ENCODE measurements at places on chromosomes 6 and 20.

DNA sequence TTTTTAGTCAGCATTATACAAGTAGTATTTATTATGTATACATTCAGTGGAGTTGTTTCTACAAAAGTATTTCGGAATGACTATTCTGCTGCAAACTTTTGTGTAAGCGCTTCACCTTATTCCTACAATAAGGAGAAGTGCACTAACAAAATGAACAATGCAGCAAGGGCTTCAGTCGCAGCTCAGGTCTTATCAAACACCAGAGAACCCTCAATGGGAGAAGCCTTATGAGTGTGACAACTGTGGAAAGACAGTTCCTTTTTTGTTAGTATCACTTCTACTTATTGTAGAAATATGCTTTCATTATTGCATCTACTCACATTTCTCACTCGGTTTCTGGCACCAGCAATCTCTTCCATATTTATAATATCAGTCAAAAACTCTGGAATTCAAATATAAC lies 18.8 kb downstream of the ZKSCAN3 start:
- no peak for DNase-seq

DNA sequence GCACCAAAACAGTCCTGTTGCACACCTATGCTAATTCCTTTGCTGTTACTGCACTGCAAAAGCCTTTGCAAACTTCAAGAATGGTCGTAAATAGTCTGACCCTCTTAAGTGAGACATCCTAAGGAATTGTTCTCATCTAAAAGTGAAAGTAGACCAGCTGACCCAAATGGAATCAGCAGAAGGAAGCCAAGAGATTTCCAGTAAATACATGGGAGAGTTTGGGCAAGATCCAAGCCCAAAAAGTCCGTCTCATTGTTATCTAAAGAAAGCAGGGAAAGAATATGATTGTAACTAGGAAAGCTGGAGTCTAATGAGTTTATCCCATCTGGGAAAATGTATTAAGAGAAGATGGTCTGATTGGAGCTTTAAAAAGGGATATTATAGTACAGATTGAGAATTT lies 43.0 kb upstream of the HIVEP1 start:
- DNase-seq, result peak; percentile 25

DNA sequence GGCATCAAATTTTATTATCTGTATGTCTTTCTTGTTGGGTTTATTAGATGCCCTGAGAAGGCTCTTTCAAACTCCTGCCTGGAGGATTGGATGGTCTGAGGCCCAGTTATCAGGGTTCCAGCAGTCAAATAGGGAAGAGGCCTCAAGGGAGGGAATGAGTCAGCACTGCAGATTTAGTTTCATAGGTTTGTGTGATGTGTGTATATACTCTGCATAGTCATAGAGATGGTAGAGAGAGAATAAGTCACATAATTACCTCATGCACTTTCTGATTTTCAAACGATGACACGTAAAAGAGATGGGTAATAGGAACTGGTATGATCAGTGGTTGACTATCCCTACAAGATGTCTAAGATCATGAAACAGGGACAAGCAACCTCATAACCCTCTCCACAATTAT lies 82.1 kb downstream of the ADAT2 start:
- peak; percentile 75 for DNase-seq

GRCh38 chr20:38726804-38727606 lies 2.7 kb downstream of the SLC32A1 start:
- DNase-seq, result peak; percentile 46

GRCh38 chr6:92700411-92700810 lies 718.9 kb downstream of the EPHA7 start:
- no peak for DNase-seq

DNA sequence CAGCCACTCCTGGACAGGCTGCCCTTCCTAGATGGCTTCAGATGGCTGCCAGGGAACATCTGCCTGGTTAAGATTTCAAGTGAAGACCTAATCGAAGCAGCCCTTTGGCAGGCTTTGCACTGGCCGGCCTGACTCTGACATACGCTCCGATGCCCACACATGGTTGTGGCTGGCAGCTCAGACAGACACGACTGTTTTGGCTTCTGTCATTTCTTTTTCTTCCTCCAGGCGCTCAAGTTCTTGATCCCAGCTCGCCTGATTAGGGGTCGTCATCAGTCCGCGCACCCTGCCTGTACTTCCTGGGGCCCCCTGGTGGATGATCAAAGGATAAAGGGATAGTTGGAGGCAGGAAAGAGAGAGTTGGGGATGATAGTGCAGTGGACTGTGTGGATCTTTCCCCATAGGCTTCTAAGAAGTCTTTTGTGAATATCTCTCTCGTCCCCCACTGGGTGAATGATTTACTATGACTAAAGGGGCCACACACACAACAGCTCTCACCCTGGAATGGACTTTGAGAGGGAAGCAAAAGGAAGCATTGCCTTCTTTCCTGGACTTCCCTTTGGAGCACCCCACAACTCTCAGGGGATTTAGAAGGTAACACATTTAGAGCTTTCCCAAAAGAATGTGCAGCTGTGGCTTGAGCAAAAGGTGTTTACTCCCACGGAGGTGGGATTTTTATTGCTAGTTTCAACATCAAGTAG lies 21.4 kb upstream of the TRAM2 start:
- DNase-seq, result peak; percentile 93

DNA sequence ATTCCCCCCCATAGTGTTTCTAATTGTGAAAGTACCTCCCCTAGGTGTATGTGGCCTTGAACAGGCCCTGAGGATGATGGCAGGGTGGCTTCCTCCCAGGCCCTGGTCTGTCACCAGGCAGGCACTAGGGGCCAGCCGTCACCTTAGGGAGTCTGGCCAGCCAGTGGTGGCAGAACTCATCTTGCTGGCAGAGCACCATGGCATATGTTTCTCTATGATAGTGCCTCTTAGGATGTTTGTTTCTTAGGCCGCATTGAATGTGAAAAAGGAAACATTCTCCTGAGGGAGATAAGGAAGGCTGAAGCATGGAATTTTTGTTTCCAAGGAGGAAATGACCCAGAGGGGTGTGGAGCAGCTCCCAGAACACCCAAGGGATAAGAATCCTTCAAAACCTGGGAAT lies 45.2 kb upstream of the KLHL31 start:
- DNase-seq, result no peak

DNA sequence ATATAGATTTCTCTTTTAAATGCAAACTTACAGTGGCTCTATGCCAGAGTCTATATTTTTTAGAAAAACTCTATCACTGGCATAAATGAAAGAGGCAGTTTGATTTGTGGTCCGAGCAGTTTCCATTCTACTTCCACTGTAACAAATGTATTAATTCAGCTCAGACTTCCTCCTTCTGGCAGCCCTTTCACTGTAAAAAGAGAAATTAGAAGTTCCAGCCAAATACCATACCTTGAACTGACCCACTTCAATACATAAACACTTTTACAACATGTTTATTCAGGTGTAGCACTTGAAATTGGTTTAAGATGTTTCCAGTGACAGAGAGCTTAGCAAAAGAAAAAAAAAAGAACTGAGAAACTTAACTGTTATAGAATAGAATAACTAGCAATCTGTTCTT lies 99.3 kb downstream of the BMP5 start:
- DNase-seq, result no peak

DNA sequence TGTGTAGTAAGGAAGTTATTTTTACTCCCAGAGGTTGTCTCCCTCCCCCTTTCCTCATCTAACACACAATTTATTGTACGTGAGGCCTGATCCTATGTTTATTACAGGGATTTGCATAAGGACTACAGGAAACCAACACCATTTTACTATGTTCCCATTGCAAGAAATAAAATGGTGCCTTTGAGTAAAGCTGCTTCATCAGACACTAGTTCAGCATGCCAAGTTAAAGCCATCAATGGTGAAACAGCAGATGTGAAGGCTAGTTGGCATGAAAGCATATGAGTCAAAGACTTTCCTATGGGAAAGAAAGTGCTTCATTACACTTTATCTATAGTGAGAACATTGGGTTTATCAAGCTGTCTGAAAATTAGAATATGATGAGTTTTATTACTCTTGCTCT lies 543.0 kb downstream of the GRIK2 start:
- no peak for DNase-seq

GRCh38 chr20:37781626-37782025 lies 87.8 kb downstream of the CTNNBL1 start:
- peak; percentile 29 for DNase-seq

GRCh38 chr6:164200071-164200470 lies 785.6 kb downstream of the QKI start:
- DNase-seq, result peak; percentile 8

GRCh38 chr6:134599079-134599478 lies 281.2 kb upstream of the SGK1 start:
- DNase-seq, result no peak

- peak; percentile 39 for DNase-seq
These were observed 189.5 kb downstream of the IBTK start for GRCh38 chr6:82057846-82058554.

DNA sequence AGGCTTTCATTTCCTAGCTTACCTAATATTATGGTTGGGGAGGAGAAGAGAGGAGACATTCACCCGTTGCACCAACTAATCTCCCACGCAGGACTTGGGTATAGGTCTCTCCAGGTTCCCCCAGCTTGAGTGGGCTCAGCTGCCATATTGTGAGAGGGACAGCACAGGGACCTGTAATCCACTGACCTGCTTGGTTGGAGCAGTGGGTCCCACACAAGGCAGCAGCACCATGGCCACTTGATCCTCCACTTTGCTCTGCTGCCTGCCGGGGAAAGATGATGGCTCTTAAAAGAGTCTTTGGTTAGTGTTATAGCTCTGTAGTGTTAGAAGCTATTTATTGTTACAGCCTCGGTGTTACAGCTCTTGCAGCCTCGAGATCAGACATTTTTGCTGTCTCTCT lies 22.5 kb upstream of the ECHDC1 start:
- no peak for DNase-seq

Measured in GM23248 (cell line).